ENCODE measurements at places on chromosomes 6 and 20. TPM values are rescaled to one million over a fixed set of nuclear protein-coding genes. Genes with fewer than 3 reads are reported as not detected.

Gene PDRG1
- 13.4 TPM for total RNA-seq

Gene CASS4
- total RNA-seq, result 14.2 TPM

DNA sequence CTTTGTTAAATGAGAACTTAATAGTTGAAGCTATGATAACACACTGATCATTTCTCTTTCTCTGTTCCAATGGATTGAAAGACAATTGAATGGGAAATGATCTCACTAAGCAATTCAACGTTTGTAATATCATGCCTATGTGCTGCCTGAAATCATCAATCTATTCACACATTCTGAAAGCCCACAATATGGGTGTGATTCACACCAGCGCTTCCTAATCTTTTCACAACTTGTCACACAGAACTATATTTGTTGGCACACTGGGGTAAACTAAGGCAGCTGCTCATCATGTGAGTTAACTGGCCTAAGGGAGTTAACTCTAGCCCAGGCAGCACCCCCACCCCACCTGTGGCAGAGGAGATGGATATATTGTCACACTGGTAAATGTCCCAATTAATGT is 37.1 kb upstream of the UTRN start:
- H3K27me3 ChIP-seq, result peaks cover 20% of the 10 kb centered on the region
- H3K4me3 ChIP-seq, result no peak overlapping the region

- H3K27me3 ChIP-seq, result no peaks in the 10 kb centered on the region
- DNase-seq, result no peak
- no peak overlapping the region for H3K27ac ChIP-seq
Measured at GRCh38 chr6:152573762-152574161, 63.4 kb downstream of the SYNE1 start.

DNA sequence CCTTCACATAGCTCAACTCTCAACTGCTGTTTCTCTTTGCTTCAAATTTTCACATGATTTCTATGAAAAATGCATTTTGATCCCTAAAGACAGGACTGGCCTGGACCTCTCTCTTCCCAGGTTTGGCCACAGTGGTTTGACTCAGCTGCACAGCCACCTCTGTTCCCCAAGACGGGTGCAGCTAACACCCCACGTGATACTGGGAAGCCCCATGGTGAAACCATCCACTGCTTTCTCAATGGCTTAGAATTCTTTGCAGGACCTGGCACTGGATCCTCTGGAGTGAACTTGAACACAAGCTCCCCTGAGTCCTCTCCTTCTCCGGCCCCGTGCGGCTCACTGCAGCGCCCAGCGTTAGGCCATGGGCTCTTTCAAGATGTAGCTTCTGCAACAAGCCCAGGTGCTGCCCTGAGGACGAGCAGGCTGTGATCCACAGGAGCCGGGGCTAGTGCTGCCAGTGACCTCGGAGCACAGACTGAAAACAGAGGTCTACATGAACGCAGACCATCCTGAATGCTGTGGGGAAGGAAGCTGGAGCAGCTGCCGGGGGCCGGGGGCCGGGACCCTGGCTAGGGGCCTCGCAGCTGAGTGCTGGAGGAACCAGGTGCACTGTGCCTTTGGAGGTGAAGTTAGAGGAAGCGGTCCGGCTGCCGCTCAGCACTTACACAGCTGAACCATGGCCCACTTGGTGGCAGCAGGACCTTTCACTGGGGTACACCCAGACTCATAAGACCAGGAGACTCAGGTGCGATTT is 58.8 kb upstream of the MPC1 start:
- no peaks in the 10 kb centered on the region for H3K36me3 ChIP-seq
- no peak overlapping the region for H3K27ac ChIP-seq
- H3K4me3 ChIP-seq, result no peak overlapping the region
- peaks cover 5% of the 10 kb centered on the region for H3K4me1 ChIP-seq
- H3K27me3 ChIP-seq, result peaks cover 17% of the 10 kb centered on the region
- no peak for DNase-seq

DNA sequence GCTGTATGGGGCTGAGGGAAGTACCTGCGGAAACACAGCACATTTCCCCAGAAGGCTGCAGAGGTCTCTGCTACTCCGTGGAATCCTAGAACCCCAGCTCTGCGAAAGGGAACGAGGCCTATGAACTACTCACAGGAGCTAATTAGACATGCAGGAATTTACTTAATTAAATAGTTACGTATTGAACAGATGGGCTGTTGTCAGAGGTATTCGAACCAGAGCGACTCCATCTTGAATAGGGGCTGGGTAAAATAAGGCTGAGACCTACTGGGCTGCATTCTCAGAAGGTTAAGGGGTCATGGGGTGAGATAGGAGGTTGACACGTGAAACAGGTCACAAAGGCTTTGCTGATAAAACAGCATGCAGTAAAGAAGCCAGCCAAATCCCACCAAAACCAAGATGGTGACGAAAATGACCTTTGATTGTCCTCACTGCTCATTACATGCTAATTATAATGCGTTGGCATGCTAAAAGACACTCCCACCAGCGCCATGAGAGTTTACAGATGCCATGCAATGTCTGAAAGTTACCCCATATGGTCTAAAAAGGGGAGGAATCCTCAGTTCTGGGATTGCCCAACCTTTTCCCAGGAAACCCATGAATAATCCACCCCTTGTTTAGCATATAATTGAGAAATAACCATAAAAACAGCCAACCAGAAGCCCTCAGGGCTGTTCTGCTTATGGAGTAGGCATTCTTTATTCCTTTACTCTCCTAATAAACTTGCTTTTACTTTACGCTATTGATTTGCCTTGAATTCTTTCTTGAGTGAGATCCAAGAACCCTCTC is 14.7 kb upstream of the SSTR4 start:
- H3K27me3 ChIP-seq, result peaks cover 2% of the 10 kb centered on the region
- H3K4me1 ChIP-seq, result no peaks in the 10 kb centered on the region
- no peak overlapping the region for H3K27ac ChIP-seq
- H3K36me3 ChIP-seq, result no peaks in the 10 kb centered on the region
- DNase-seq, result no peak
